Panc1 (cell line): ENCODE measurements at places on chromosomes 2 and 18. TPM values are rescaled to one million over a fixed set of nuclear protein-coding genes. Genes with fewer than 3 reads are reported as not detected.

- no peaks in the 10 kb centered on the region for H3K27me3 ChIP-seq
- no peak overlapping the region for H3K27ac ChIP-seq
- no peaks in the 10 kb centered on the region for H3K36me3 ChIP-seq
- no peak for DNase-seq
- no peak overlapping the region for H3K4me3 ChIP-seq
- no peaks in the 10 kb centered on the region for H3K4me1 ChIP-seq
Observed at GRCh38 chr2:235162082-235162836, 210.4 kb downstream of the SH3BP4 start.

DNA sequence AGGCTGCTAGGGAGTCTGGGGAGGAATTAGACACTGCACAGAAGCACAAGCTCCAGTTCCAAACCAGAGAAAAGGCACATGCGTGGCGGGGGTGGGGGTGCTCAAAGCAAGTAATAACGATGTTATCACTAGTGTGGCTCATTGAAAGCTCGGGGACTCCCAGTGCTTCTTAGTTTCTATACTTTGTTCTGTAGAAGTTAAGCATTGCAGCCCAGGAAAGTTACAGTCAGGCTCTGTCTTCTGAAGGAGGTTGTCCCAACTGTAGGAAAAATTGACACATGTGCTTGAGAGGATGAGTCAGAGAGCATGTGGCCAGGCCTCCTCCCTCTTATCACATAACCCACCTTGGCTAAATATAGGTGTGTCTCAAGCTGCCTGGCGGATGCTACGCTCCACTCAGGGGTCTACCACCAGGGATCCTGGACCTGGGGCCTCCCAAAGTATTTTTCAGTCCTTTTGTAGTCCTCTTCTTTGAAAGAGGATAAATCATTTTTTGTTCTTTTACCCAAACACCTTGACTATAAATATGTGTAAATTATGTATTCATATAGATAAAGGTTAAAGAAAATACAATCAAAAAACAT is 3.8 kb downstream of the GALNT5 start:
- no peaks in the 10 kb centered on the region for H3K36me3 ChIP-seq
- H3K27me3 ChIP-seq, result no peaks in the 10 kb centered on the region
- H3K4me3 ChIP-seq, result peak overlapping the region; percentile 29; the same call in 1 of the 2 replicates
- H3K4me1 ChIP-seq, result no peaks in the 10 kb centered on the region
- DNase-seq, result peak; percentile 53

AGFG1 gene
- 98.5 TPM for total RNA-seq

OSGEPL1 gene
- 6.3 TPM for total RNA-seq

GRCh38 chr2:11154016-11154922 is 998 bp upstream of the SLC66A3 start:
- no peaks in the 10 kb centered on the region for H3K36me3 ChIP-seq
- peaks cover 9% of the 10 kb centered on the region for H3K4me1 ChIP-seq
- H3K27ac ChIP-seq, result peak overlapping the region; percentile 91
- peak; percentile 28 for DNase-seq

KCNE4 gene
- 0.21 TPM for total RNA-seq

REG3G gene
- total RNA-seq, result not detected

DNA sequence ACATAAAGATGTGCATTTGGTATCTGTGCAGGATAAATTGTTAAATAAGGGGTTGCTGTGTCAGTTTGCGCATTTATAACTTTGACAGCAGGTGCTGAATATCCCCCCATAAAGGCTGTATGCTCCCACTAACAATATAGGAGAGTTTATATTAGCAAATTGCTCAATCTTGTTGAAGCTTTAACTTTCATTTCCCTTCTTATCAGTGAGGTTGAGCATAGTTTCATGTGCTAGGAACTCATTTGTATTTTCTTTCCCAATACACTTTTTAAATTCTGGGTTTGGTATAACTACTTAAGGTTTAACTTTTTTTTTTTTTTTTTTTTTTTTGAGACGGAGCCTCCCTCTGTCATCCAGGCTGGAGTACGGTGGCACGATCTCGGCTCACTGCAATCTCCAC is 89.0 kb downstream of the FAM117B start:
- H3K36me3 ChIP-seq, result no peaks in the 10 kb centered on the region
- no peak overlapping the region for H3K27ac ChIP-seq
- DNase-seq, result no peak
- H3K4me1 ChIP-seq, result peaks cover 2% of the 10 kb centered on the region; the same call in 1 of the 2 replicates
- no peak overlapping the region for H3K4me3 ChIP-seq

TYMS gene
- 202 TPM for total RNA-seq

GYPC gene
- 0.57 TPM for total RNA-seq

BOLL gene
- not detected for total RNA-seq

DNA sequence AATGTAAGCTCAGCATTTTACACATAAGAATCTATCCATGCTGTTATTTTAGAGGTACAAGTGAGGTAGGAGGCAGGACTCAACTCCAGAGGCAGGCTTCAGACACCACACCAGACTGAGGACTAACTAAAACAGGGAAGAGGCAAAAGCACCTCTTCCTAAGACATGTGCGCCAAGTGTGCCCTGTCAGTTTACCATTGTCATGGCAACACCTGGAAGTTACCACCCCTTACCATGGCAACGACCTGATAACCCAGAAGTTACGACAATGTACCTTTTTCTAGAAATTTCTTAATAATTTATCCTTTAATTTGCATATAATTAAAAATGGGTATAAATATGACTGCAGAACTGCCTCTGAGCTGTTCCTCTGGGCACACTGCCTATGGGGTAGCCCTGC is 160.1 kb downstream of the FAM124B start:
- H3K4me1 ChIP-seq, result no peaks in the 10 kb centered on the region
- H3K27me3 ChIP-seq, result no peaks in the 10 kb centered on the region; the same call in 1 of the 2 replicates
- no peaks in the 10 kb centered on the region; the same call in 1 of the 2 replicates for H3K36me3 ChIP-seq
- no peak for DNase-seq
- H3K4me3 ChIP-seq, result no peak overlapping the region

GRCh38 chr18:49167084-49167483 is 216.3 kb upstream of the SMAD7 start:
- no peak overlapping the region for H3K27ac ChIP-seq
- H3K36me3 ChIP-seq, result no peaks in the 10 kb centered on the region
- DNase-seq, result no peak
- H3K4me3 ChIP-seq, result no peak overlapping the region
- H3K27me3 ChIP-seq, result no peaks in the 10 kb centered on the region
- no peaks in the 10 kb centered on the region; the same call in 1 of the 2 replicates for H3K4me1 ChIP-seq

DNA sequence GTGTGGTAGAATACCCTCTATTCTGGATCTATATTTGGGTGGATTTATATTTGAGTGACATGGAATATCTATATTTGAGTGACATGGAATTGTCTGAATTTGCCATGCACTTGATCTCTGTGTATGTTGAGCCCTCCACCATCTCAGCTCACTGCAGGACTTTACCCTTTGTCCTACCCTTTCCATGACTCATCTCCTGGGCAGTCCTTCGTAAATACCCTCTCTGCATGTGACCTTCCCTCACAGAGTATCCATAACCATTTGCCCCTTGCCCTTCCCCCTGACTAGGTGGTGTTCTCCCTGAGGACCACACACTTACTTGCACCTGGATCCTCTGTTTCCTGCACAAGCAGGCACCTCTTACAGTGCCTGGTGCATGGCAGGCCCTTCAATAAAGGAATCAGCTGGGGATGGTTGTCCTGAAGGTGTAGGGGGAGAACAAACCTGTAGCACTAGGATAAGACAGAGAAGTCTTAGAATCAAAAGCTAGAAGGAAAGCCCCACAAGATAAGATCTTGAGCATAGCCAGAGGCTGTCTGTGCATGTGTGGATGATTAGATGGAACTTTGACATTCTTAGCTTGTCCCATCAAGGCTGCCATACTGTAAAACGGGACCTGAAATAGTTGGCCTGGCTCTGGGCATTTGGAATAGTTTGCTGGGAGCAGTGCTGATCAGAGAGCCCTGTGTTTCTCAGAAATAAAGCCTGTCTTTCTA is 230.4 kb downstream of the FHOD3 start:
- no peaks in the 10 kb centered on the region for H3K36me3 ChIP-seq
- no peak overlapping the region for H3K4me3 ChIP-seq
- DNase-seq, result no peak
- H3K4me1 ChIP-seq, result peaks cover 3% of the 10 kb centered on the region; the same call in 1 of the 2 replicates
- no peak overlapping the region for H3K27ac ChIP-seq

DNPEP gene
- 107 TPM for total RNA-seq

RAD51AP2 gene
- total RNA-seq, result not detected

GRCh38 chr2:203671876-203672275 is 34.6 kb upstream of the CD28 start:
- no peak overlapping the region for H3K27ac ChIP-seq
- H3K4me1 ChIP-seq, result no peaks in the 10 kb centered on the region
- DNase-seq, result no peak

DNA sequence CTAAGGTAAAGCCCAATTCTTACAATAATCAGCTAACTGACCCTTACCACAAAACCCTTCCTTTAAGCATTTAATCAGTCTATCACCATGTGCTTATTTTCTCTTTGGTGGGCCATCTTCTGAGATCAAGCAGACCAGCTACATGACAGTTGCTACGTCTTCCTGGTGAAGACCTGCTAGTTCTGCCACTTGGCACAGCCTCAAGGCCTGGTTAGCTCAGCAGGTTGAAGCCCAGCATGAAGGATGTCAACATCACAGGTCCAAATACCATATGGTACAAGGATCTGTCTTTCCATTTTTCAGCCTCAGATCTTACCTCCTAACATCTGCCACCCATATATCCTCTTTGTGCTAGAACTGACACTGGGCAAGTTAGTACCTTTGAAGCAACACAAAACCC is 636.9 kb downstream of the LRP1B start:
- no peak overlapping the region for H3K4me3 ChIP-seq
- H3K27ac ChIP-seq, result no peak overlapping the region
- H3K27me3 ChIP-seq, result no peaks in the 10 kb centered on the region
- no peak for DNase-seq
- H3K36me3 ChIP-seq, result no peaks in the 10 kb centered on the region

- DNase-seq, result no peak
- no peak overlapping the region for H3K27ac ChIP-seq
- peak overlapping the region; percentile 57; the same call in 1 of the 2 replicates for H3K4me3 ChIP-seq
- H3K36me3 ChIP-seq, result no peaks in the 10 kb centered on the region
- peaks cover 26% of the 10 kb centered on the region for H3K27me3 ChIP-seq
- peaks cover 4% of the 10 kb centered on the region; the same call in 1 of the 2 replicates for H3K4me1 ChIP-seq
Observed at GRCh38 chr18:25350489-25351251, 1.3 kb downstream of the ZNF521 start.

DNA sequence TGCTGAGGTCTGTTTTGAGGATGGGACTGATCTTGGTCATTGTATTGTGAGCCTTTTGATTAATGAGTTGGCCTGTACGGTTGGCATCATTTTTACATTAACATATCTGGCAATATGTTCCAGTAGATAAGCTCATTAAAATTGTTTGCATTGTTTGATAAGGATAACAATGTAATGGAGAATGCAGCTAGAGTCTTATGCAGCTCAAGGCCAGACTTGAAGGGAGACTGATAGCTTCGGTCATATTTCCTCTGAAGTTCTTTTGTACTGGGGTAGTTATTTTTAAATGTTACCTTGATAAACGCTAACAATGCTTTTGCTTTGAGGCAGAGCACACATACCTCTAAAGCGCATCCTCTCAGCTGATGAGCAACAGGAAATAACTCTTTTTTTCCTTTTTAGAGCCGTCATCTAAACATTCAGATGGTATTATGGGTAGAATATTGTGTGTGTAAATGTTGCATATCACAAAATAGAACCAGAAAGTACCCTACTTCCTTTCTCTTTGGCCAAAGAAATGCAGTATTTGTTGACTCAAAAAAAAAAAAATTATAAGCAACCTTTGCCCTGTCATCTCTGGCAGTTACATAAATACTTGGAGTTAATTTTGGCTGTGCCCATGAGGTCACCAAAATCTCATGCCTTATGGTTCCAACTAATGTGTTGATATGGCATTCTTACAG is 1.3 kb downstream of the MAPRE2 start:
- DNase-seq, result no peak
- peak overlapping the region; percentile 57; the same call in 1 of the 2 replicates for H3K27ac ChIP-seq
- no peaks in the 10 kb centered on the region for H3K36me3 ChIP-seq
- H3K27me3 ChIP-seq, result no peaks in the 10 kb centered on the region
- peak overlapping the region; percentile 86 for H3K4me3 ChIP-seq
- peaks cover 8% of the 10 kb centered on the region for H3K4me1 ChIP-seq

- no peaks in the 10 kb centered on the region for H3K36me3 ChIP-seq
- H3K4me1 ChIP-seq, result no peaks in the 10 kb centered on the region
- no peak overlapping the region for H3K4me3 ChIP-seq
- no peaks in the 10 kb centered on the region; the same call in 1 of the 2 replicates for H3K27me3 ChIP-seq
Observed at GRCh38 chr18:25736516-25736915, 353.9 kb downstream of the SS18 start.

KCNJ3 gene
- total RNA-seq, result 0.21 TPM

GRCh38 chr2:65382776-65383357 is 49.5 kb downstream of the SPRED2 start:
- peak overlapping the region; percentile 31 for H3K4me3 ChIP-seq
- peak overlapping the region; percentile 75 for H3K27ac ChIP-seq
- DNase-seq, result no peak
- H3K4me1 ChIP-seq, result peaks cover 84% of the 10 kb centered on the region

DNA sequence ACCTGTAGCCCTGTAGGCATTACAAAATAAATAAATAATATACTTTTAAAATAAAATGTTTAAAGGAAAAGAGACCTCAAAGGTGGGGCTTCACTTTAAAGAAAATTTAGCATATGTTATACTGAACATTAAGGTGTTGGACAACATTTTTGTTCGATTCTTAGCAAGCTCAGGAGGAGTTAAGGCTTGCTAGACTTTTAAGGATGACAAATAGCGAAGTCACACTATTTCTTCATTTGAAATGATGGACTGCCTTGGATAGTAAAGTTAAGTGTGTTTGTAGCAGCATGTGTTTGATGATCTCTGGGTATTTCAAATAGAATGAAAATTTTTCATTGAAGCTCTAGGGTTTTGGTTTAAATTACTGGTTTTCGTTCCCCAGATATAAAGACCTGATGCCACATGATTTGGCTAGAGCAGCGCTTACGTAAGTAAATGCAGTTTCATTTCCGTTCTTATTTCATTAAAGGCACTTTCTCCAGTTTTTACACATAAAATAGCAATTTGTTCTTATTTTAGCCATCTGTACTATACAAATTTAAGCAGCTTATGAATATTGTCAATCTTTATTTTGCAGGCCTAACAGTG is 24.9 kb downstream of the HADHB start:
- no peaks in the 10 kb centered on the region for H3K4me1 ChIP-seq
- no peak for DNase-seq
- H3K36me3 ChIP-seq, result no peaks in the 10 kb centered on the region
- H3K27ac ChIP-seq, result no peak overlapping the region

DNA sequence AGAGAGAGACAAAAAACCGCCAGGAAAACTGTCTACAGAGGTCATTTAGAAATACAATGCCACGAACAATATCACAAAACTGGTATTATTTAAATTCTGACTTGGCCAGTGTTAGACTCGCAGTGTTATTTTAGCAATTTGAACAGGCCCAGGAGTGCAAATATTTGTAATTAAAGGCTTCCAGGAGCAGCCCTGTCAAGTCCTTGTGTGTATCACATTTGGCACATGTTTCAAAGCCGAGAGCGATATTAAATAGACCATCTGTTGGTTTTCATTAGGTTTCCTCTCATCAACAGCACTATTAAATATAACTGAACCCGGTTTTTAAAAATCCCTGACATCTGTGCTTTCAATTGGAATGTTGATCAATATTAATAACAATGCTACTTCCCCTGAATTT is 656.9 kb downstream of the TSN start:
- no peaks in the 10 kb centered on the region for H3K27me3 ChIP-seq
- no peaks in the 10 kb centered on the region for H3K36me3 ChIP-seq
- no peak overlapping the region for H3K27ac ChIP-seq
- no peaks in the 10 kb centered on the region for H3K4me1 ChIP-seq

LYPD1 gene
- total RNA-seq, result 0.21 TPM

GRCh38 chr2:8403876-8404275 is 278.0 kb upstream of the ID2 start:
- no peaks in the 10 kb centered on the region for H3K36me3 ChIP-seq
- DNase-seq, result no peak
- no peaks in the 10 kb centered on the region for H3K4me1 ChIP-seq
- no peak overlapping the region for H3K27ac ChIP-seq
